ENCODE measurements at places on chromosomes 16 and 17.

GRCh38 chr16:85153046-85153445 lies 40.8 kb upstream of the CIBAR2 start:
- peaks cover 7% of the 10 kb centered on the region for H3K4me1 ChIP-seq
- no peak overlapping the region for H3K4me3 ChIP-seq
- H3K27me3 ChIP-seq: no peaks in the 10 kb centered on the region
- H3K27ac ChIP-seq: no peak overlapping the region

DNA sequence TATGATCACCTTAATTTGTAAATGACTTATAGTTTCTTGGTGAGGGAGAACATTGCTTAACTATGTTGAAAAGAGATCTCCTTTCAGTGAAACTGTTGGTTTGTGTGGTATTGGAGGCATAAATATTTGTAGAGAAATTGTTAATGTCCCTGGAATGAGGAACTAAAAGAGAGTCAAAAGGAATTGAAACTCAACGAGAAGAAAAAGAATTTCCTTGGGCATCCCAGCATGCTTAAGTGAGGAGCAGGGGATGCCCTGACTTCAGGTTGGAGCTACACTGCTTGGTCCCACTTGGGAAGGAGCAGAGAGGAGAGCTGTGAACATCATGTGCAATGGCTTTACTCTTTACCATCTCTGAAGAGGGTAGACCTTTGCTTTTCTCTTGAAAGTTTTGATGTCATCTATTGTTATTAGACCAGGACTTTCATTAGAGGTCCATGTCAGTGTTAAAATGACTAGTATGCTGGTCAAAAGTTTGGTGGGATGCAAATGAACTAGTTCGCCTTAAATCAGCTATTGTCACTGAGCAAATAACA lies 21.7 kb downstream of the KRT23 start:
- no peaks in the 10 kb centered on the region for H3K36me3 ChIP-seq
- peaks cover 7% of the 10 kb centered on the region for H3K4me1 ChIP-seq
- H3K4me3 ChIP-seq: no peak overlapping the region
- peaks cover 3% of the 10 kb centered on the region for H3K27me3 ChIP-seq
- H3K27ac ChIP-seq: no peak overlapping the region
- no peak for DNase-seq

DNA sequence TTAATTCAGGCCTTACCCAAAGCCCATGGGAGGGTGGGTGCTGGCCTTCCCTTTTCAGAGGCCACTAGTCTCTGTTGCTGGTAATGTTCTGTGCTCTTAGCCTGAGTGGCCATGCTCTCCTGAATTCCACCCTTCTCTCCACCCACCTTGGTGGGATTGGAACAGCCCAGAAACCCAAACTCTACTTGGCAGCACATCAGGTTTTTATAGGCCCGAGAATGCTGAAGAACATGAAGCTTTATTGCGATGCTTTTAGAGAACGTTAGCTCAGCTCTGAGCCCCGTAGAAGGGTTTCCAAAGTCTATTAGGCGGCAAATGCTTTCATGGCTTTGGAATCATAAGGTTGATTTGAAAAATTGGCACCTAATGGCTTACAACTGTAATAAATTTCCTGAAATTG lies 209.3 kb downstream of the MSI2 start:
- peaks cover 5% of the 10 kb centered on the region for H3K36me3 ChIP-seq
- no peak overlapping the region for H3K4me3 ChIP-seq
- H3K4me1 ChIP-seq: peaks cover 61% of the 10 kb centered on the region
- H3K27me3 ChIP-seq: no peaks in the 10 kb centered on the region
- DNase-seq: no peak
- H3K27ac ChIP-seq: peak overlapping the region; percentile 58

- H3K27me3 ChIP-seq: peaks cover 1% of the 10 kb centered on the region
- H3K4me1 ChIP-seq: peaks cover 9% of the 10 kb centered on the region
- H3K4me3 ChIP-seq: no peak overlapping the region
- no peak for DNase-seq
Observed at GRCh38 chr17:52147872-52148271, 10.6 kb downstream of the CA10 start.

- no peak overlapping the region for H3K4me3 ChIP-seq
- H3K36me3 ChIP-seq: peaks cover 17% of the 10 kb centered on the region
- peaks cover 3% of the 10 kb centered on the region for H3K4me1 ChIP-seq
- no peak for DNase-seq
Observed at GRCh38 chr17:73069841-73070240, 22.6 kb downstream of the SLC39A11 start.

DNA sequence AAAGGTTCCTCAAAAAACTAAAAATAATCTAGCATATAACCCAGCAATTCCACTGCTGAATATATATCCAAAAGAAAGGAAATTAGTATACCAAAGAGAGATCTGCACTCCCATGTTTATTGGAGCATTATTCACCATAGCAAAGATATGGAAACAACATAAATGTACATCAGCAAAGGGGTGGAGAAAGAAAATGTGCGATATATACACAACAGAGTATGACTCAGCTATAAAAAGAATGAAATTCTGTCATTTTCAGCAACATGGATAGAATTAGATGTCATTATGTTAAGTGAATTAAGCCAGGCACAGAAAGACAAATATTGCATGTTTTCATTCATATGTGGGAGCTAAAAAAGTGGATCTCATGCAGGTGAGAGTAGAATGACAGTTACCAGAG lies 279.6 kb upstream of the AXIN2 start:
- no peak for DNase-seq
- H3K4me1 ChIP-seq: no peaks in the 10 kb centered on the region

DNA sequence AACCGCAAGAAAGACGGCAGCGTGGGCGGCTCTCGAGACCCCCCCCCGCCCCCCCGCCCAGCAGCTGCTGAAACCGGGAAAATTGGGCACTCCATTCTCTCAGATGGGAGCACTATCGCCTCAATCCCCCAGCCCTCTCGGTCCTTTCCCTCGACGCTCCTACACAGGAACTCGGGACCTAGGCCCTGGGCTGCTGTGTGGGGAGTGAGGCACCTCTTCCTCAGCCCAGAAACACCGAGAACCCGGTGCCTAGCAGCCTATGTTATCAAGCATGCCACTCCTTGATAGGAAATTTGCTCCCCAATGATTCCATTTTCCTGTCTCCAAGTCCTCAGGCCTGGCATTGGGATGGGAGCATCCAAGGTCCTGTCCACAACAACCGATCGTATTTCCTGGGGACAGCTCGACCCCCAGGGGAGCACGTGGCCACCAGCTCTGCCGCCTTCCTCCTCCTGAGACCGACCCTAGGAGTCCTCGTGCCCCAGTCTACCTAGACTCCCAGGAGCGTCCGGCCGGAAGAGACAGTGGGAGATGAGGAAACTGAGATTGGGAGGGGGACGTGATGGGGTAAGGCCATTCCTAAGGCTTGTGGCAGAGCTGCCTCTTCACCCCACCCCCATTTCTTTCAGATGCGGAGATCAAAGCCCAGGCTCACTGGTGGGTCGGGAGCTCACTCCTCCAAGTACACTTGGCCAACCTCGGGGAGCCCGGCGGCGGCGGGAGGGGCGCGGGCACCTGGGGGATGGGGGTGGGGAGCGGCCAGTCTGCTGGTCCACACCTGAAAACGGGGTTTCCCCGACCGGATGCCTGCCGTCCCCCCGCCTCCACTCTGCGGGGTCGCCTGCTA lies 17.5 kb upstream of the CBX8 start:
- H3K27me3 ChIP-seq: peaks cover 36% of the 10 kb centered on the region
- peaks cover 25% of the 10 kb centered on the region for H3K4me1 ChIP-seq
- no peak overlapping the region for H3K27ac ChIP-seq
- DNase-seq: no peak

- no peak overlapping the region for H3K27ac ChIP-seq
- H3K36me3 ChIP-seq: no peaks in the 10 kb centered on the region
- H3K4me1 ChIP-seq: no peaks in the 10 kb centered on the region
- H3K27me3 ChIP-seq: no peaks in the 10 kb centered on the region
- no peak overlapping the region for H3K4me3 ChIP-seq
Observed at GRCh38 chr17:1616101-1616500, 12.5 kb downstream of the SLC43A2 start.

DNA sequence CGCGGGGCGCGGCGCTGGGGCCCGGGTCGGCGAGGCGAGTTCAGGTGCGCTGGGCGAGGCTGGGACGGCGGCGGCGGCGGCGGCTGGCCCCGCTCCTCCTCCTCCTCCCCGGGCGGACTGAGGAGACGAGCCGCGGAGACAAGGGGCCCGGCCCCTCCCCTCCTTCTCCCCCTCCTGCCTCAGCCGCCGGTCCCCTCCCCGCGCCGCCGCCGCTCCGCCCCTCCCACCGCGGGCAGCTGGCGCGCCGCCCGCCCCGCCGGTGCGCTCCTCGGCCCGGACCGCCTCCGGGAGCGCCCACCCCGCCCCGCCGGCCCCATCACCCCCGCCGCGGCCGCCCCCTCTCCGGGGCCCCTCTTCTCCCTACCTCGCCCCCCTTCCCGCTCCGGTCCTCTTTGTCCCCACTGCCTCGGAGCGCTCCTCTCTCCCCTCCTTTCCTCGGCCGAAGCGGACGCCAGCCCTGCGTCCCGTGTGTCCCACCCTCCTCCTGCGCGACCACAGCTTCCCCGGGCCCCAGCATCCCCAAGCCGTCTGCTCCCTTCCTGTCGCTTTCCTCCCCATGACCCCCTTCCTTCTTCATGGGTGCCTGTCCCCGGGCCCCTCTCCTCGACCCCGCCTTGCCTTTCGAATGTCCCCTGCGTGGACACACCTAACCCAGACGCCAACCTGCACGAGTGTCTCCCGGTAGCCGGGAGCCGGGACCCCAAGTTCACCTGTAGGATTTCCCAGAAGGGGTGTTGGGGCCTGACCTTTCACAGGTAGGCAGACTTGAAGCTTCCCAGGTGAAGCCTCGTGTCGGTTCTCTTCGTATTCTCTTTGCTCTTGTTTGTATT lies at the start of gene TOX3:
Gene TOX3 (minus strand): TSS at position 140 of the 830 bp plus-strand sequence. CDS start 420 bp downstream, outside the sequence.
- peaks cover 4% of the 10 kb centered on the region for H3K4me1 ChIP-seq
- no peak within 1 kb of the TSS for H3K27ac ChIP-seq
- no peak within 1 kb of the TSS for H3K4me3 ChIP-seq
- no peak for DNase-seq
- H3K27me3 ChIP-seq: peaks cover 30% of the 10 kb centered on the region
- H3K36me3 ChIP-seq: peaks cover 3% of the 10 kb centered on the region

GRCh38 chr16:81005610-81006161 lies 999 bp downstream of the CMC2 start:
- H3K4me1 ChIP-seq: peaks cover 53% of the 10 kb centered on the region

- H3K36me3 ChIP-seq: peaks cover 5% of the 10 kb centered on the region
- H3K4me3 ChIP-seq: no peak overlapping the region
- no peak for DNase-seq
- peaks cover 44% of the 10 kb centered on the region for H3K4me1 ChIP-seq
- H3K27ac ChIP-seq: no peak overlapping the region
Observed at GRCh38 chr16:85940214-85940613, 41.3 kb downstream of the IRF8 start.

DNA sequence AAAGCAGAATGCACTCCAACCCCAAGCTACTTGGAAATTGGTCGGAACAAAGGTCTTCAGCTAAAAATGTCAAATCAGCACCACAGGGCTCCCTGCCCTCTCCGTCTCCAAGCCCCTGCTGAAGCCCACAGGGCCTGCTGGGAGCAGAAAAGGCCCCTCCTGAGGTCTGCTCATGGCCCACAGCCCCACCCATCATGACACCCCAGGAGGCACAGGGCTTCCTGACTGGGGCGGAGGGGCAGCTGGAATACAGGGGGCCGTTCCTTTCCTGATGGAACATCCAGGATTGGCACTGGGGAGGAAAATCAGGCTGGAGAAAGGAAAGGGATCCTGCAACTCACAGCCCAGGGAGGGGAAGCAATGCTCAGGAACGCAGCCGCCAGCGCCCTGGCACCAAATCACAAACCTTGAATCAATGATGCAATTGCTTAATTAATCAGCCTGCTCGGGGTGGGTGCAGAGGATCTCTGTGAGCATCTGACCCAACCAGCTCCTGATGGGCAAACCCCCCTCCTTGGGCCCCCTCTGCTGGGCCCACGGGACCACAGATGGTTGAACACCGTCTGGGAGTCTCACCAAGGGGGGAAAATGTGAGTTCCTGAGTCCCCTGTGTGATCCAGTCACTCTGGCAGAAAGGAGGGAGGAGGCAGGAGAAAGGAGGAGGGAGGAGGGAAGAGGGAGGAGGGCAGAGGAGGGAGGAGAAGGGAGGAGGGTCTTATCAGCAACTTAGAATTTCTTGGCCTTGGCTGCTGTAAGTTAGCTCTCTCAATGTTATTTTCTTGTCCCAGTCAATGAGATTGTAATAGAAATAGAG lies 155.5 kb downstream of the ZNF423 start:
- H3K36me3 ChIP-seq: no peaks in the 10 kb centered on the region
- DNase-seq: no peak
- H3K27ac ChIP-seq: no peak overlapping the region
- peaks cover 11% of the 10 kb centered on the region for H3K27me3 ChIP-seq
- H3K4me1 ChIP-seq: no peaks in the 10 kb centered on the region

DNA sequence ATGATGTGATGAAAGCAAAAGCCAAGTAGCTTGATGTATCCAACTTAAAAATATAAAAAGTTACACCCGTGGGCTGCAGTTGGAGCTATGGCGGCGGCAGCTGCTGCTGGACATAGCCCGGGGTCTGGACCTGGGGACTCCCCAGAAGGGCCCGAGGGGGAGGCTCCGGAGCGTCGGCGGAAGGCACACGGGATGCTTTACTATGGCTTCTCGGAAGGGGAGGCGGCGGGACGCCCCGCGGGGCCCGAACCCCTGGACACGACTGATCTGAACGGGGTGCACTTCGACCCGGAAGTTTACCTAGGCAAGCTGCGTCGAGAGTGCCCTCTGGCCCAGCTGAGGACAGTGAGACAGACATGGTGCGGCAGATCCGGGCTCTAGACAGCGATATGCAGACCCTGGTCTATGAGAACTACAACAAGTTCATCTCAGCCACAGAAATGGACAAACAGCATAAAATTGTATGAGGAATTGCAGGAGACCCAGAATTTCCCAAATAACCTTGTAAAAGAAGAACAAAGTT lies 109.5 kb upstream of the EEF2KMT start:
- no peak for DNase-seq
- no peak overlapping the region for H3K4me3 ChIP-seq
- no peak overlapping the region for H3K27ac ChIP-seq
- no peaks in the 10 kb centered on the region for H3K36me3 ChIP-seq
- H3K27me3 ChIP-seq: no peaks in the 10 kb centered on the region

- H3K27me3 ChIP-seq: peaks cover 7% of the 10 kb centered on the region
- no peak overlapping the region for H3K4me3 ChIP-seq
- no peak overlapping the region for H3K27ac ChIP-seq
- H3K4me1 ChIP-seq: no peaks in the 10 kb centered on the region
- DNase-seq: peak; percentile 72
- no peaks in the 10 kb centered on the region for H3K36me3 ChIP-seq
Observed at GRCh38 chr17:77741109-77741508, 217.4 kb upstream of the TNRC6C start.

DNA sequence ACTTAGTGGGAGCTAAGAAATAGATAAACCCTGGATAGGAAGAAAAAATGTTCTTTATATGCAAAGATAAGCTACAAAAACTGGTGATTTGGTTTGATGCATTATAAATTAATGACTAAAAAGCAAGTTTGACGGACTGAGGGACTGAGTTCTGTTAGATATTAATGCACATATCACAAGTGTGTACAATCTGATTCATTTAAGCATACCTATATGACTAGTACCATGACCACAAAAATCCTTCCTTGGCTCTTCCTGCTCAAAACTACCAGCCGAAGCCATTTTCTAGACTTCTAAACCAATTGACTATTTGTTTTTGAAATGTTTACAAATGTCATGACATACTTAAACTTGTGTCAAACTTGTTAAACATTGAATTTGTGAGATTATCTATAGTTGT lies 374.5 kb upstream of the MON1B start:
- H3K4me1 ChIP-seq: no peaks in the 10 kb centered on the region
- no peak for DNase-seq
- H3K27ac ChIP-seq: no peak overlapping the region
- H3K36me3 ChIP-seq: no peaks in the 10 kb centered on the region
- H3K27me3 ChIP-seq: no peaks in the 10 kb centered on the region

Data from activated CD4-positive, alpha-beta memory T cell treated with anti-CD3 and anti-CD28 coated beads for 36 hours (primary cell).